ENCODE measurements at places on chromosomes 13 and 19.
A peak's percentile ranks its signal among the peaks of the same experiment; 100 is the strongest.

DNA sequence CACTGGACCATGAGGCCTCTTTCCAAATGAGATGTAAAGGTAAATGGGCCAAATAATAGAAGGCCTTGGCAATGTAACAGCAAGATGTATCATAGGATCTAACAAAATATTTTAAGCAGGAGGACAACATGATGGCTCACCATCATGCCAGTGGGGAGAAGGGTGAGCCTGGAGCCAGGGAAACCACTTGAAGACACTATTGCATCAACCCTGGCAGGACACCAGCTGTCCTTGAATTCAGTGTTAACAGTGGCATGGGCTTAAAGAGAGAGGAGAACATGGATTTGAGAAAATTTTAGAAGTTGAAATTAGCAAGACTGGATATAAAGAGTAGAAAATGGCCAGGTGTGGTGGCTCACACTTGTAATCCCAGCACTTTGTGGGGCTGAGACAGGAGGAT is 6.7 kb upstream of the RCBTB2 start:
- no peaks in the 10 kb centered on the region for H3K27me3 ChIP-seq
- H3K4me3 ChIP-seq, result no peak overlapping the region
- no peak for DNase-seq
- no peaks in the 10 kb centered on the region for H3K36me3 ChIP-seq

DNA sequence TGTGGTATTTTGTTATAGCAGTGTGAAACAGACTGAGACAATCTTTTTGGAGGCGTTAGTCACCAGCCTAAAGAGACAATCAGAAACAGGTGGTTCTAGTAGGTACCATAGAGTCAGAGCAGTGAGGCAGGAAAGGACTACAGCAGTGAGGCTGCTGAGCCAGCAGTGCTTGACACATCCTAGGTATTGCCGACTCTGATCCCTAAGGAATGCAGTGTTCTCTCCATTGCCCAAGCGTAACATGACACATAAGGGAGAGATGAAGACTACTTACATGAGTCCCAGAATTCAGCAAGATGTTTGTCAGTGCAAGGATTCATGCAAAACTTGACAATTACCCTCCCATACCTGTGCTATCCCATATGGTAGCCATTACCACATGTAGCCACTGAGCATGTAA is 62.4 kb upstream of the XPO4 start:
- no peaks in the 10 kb centered on the region for H3K27me3 ChIP-seq
- no peaks in the 10 kb centered on the region for H3K4me1 ChIP-seq
- no peak overlapping the region for H3K27ac ChIP-seq
- H3K36me3 ChIP-seq, result no peaks in the 10 kb centered on the region
- no peak overlapping the region for H3K4me3 ChIP-seq

DNA sequence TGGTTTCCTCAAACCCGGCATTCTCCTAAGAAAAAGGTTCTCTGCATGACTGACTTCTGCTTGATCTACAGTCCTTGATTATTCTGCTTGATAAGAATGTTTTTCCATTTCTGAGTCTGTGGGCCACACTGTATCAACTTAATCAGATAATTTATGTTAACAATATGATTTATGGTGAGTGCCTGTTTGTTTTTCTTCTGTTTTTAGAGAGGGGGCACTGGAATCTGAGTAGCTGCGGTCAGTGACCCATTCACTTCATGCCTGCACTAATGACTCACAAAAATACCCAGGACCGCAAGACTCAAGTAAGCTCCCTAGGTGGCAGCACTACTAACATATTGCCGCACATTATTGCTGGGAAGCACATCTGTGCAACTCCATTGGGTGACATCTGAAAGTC is 542.3 kb upstream of the ATXN8OS start:
- H3K4me1 ChIP-seq, result no peaks in the 10 kb centered on the region
- DNase-seq, result no peak
- no peak overlapping the region for H3K27ac ChIP-seq
- no peaks in the 10 kb centered on the region for H3K36me3 ChIP-seq
- no peak overlapping the region for H3K4me3 ChIP-seq

DNA sequence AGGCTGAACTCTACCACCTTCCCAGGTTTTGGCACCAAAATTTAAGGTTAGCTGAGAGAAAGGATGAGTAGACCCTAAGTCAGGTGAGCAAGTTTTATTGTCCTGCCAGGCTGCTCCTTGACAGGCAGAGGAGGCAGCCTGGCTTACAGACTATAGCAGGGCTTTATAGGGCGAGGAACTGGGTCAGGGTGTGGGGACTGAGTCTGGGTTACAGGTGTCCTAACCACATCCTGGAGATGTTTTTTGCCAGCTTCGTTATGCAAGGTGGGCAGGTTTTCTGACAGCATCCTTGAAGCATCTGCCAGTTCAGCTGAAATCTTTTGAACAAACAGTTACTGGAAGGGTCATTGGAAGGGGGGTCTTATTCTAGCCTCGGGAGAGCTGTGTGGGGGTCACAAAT is 905.7 kb upstream of the SLITRK5 start:
- no peaks in the 10 kb centered on the region for H3K4me1 ChIP-seq
- peak; percentile 47 for DNase-seq
- H3K27me3 ChIP-seq, result no peaks in the 10 kb centered on the region
- no peaks in the 10 kb centered on the region for H3K36me3 ChIP-seq
- H3K4me3 ChIP-seq, result no peak overlapping the region

- DNase-seq, result peak; percentile 29
- H3K27ac ChIP-seq, result no peak overlapping the region
- H3K36me3 ChIP-seq, result no peaks in the 10 kb centered on the region
- H3K4me1 ChIP-seq, result peaks cover 8% of the 10 kb centered on the region
- peak overlapping the region; percentile 85 for H3K4me3 ChIP-seq
Measured at GRCh38 chr19:4007836-4008539, 452 bp downstream of the PIAS4 start.

DNA sequence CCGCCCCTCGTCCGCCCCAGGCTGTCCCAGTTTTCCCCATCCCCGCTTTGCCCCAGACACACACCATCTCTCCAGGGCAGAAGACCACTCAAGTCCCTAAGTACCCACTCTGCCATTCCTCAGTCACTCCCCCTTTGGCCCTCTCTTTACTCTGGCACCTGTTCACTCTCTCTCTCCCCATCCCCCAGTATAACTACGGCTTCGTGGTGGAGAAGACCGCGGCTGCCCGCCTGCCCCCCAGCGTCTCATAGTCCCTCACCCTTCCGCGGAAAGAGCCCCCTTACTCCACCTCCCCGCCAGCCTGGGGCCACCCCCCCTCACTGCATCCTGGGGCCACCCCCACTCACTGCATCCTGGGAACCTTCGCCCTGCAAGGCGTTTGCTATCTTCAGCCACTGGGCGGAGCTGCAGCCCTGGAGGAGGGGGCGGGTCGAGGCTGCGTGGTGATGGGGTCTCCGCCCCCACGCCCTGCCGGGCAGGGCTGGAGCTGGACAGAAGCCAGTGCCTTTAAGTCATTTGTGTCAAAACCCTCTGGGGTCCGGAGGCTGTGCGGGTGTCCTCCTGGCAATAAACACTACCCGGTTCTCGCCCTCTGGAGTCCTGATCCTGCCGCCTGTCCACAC is 5.0 kb downstream of the MVB12A start:
- peaks cover 7% of the 10 kb centered on the region for H3K27me3 ChIP-seq
- H3K36me3 ChIP-seq, result no peaks in the 10 kb centered on the region

- H3K4me3 ChIP-seq, result no peak overlapping the region
- H3K27me3 ChIP-seq, result no peaks in the 10 kb centered on the region
- peak; percentile 27 for DNase-seq
- H3K36me3 ChIP-seq, result no peaks in the 10 kb centered on the region
- no peak overlapping the region for H3K27ac ChIP-seq
Measured at GRCh38 chr13:99656844-99657381, 155.6 kb downstream of the TM9SF2 start.

All from MM.1S (cell line).